ENCODE measurements at places on chromosomes 7 and 10. TPM values are rescaled to one million over a fixed set of nuclear protein-coding genes. Genes with fewer than 3 reads are reported as not detected.

DNA sequence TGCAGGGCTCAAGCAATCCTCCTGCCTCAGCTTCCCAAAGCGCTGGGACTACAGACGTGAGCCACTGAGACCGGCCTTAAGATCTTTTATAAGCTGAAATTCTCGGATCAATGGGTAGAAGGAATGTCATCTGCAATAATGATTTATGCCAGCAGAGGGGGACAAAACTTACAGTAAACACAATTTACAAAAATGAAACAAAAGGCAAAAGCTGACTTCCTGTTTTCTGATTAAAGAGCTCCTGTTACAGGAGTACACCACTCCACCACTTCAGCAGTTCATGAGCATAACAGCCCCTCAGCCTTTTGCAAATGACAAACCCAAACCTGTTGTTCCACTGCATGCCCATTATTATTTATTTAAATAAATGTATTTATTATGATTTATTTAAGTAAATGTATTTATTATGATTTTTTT, 88.5 kb upstream of the ATP6V0A4 start:
- DNase-seq = peak; percentile 84

- DNase-seq = no peak
Observed at GRCh38 chr7:123398921-123399320, 135.5 kb downstream of the IQUB start.

SFRP4 gene
- not detected for total RNA-seq

DNA sequence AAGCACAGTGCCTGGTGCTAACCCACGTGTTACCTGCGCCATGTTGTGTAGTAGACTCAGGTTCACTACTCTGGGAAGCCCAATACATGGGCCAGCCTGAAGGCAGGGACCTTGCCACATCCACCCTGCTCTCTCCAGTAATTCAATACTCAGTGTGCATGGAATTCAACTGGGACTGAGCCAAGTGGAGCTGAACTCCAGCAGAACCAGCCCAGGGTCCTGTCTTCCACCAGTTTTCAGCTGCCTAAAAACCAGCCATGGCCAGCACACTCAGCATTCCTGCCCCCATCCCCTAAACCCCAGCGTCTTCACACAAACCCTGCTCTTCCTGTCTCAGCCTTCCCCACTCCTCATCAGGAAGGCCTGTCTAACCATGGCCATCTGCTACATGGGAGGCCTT, 15.4 kb downstream of the FGF8 start:
- no peak for DNase-seq

ABCA13 gene
- 0.09 TPM for total RNA-seq

DNA sequence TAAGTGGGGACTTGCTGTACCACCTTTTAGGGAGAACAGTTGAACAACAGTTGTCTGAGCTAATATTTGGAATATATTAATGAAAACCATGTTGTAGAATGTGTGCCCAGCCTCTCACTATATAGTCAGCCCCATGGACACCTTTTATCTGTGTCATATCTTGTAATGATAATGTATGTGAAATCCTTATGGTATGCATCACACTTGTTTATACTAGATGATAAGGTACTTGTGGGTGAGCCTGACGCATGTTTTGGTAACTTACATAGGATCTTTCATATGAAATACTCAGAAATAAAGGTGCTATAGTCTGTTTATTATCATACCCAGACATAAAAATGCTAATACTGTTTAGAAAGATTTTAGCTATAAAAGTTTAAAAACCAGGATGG, 32.8 kb downstream of the CAMK1D start:
- no peak for DNase-seq
